Activated CD4-positive, alpha-beta T cell treated with anti-CD3 and anti-CD28 coated beads for 1 hour (primary cell): ENCODE measurements at places on chromosomes 2 and 18.

DNA sequence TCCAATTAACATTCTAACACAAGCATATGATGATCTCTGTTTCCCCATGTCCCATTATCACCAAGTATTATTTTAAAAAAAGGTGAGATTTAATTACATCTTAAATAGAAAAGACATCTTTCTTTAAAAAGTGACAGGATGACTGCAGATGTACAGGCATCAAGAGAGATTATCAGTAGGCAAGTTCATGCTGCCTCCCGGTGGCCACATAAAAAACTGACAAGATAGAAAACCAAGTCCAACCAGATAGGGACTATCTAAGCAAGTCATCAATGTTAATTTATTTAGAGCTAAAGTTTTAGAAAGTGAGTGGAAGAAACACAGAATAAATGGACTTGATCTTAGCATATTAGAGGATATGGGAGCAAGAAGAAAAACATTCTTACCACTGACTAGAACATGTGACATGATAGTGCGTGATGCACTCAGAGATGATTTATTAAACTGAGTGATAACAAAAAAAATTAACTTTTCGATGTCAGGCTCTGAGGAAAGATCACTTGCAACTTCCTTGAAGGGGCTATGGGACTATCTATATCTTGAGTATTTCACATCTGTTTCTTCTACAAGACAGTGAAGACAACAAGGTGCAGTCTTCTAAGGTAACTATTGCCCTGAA is 5.4 kb upstream of the TDRD15 start:
- DNase-seq: no peak

DNA sequence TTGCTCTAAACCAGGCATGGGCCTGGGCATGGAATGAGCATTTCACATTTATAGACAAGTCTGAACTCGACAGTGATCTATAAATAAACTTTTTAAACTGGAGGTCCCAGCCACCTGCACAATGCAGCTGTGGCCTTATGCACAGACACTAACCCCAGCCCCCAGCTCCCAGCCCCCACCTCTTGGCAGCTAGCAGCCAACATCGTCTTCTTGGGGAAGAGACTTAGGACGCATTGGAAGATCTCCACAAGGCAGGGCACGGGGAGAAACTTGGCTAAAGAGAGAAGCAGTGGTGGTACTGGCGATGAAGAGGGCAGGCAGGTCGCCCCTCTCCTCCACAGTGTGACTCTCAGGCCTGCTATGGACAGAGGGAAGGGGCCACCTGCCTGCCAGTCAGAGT is 213.2 kb downstream of the ANAPC1 start:
- no peak for DNase-seq

GRCh38 chr18:30177056-30177455 is 865.5 kb downstream of the DSC3 start:
- no peak for DNase-seq

- no peak for DNase-seq
These were observed 120.9 kb upstream of the ITGB6 start for GRCh38 chr2:160321006-160321405.

- DNase-seq: no peak
These were observed 11.7 kb downstream of the YIPF4 start for GRCh38 chr2:32289165-32289999.

DNA sequence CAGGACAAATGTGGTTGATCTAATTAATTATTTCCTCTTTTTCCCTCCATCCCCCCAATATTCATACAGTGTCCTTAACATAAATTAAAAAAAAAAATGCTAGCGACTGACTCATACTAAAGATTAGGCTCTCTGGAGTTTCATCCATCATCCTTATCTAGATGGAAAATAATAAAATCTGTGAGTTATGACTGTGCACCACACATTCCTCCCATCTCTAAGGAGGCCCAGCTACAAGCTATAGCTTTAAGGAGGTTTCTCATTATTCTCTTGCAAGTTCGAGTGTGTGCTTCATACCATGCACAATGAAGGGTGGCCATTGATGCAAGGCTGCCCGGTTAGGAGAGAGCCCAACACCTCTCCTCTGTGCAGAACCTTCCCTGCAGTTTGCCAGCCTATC is 77.3 kb downstream of the XDH start:
- DNase-seq: no peak

DNA sequence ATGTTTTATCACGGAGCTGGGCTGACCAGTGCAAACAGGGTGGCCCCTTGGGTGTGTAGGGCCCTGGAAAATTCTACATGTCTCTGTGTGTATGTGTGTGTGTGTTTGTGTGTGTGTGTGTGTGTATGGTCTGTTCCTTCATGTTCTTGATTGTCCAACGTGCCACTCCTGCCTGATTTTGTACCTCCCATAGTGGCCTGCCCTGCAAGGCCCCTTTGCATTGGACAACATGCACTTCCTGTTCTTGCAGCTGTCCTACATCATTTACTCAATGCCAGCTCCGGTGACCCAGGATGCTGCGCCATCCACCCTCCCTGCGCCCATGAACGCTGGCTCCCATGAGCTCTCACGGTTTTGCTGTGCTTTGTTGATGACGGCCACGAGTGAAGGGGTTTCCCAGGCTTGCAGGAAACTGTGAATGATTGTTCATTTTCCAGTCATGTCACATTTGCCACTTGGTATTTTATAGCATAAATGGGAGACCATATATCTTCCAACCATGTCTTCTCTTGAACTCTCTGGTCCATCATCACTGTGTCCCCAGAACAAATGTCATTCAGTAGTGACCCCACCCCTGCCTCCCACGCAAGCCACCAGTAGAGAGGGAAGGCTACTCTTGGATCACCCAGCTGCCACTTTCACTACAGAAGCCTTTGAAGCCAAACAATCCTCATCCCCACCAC is 69.7 kb upstream of the NCK2 start:
- DNase-seq: no peak

DNA sequence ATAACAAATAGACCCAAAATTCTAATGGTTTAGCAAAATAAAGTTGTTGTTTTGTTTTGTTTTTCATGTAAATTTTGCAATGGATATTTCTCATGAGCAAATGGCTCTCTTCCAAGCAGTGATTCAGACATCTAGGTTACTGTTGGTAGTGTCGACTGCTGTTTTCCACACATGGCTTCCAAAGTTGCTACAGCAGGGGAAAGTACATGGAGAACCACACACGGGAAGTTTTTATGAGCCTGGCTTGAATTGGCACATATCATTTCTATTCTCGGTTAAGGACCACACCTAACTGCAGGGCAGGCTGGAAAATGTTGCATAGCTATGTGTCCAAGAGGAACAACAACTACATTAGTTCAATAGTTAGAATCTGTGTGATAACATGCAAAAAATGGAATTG is 262.1 kb downstream of the GALNT13 start:
- DNase-seq: no peak

DNA sequence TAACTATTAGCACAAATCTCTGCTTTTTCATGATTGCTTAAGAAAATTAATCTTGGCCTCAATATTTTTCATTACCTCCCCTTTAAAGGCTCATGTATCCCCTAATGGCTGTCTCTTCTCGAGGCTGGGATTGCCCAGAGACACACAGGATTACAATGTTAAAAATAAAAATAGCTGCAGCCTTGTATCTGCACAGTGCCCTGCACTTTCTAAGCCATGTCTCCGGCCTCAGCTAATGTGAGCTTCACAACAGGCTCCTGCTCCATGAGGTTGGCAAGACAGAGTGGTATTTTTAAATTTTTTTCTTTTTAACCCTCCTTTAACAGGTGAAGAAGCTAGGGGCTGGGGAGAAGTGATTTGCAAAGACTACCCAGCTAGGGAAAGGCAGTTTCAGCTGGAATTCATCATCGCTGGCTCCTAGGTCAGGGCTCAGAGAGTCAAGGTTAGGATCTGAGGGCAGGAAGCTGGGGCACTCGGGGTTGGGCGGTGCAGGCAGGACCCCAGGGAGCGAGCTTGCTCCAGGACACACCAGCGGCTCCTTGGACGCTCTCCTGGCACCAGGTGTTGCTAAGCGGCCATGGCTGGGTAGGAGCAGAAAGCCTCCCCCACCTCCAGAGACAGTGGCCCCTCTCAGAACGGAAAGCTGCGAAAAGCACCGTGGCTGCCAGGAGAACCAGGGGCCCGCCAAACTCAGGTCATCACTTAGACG is 135.6 kb downstream of the SMAD2 start:
- DNase-seq: no peak

DNA sequence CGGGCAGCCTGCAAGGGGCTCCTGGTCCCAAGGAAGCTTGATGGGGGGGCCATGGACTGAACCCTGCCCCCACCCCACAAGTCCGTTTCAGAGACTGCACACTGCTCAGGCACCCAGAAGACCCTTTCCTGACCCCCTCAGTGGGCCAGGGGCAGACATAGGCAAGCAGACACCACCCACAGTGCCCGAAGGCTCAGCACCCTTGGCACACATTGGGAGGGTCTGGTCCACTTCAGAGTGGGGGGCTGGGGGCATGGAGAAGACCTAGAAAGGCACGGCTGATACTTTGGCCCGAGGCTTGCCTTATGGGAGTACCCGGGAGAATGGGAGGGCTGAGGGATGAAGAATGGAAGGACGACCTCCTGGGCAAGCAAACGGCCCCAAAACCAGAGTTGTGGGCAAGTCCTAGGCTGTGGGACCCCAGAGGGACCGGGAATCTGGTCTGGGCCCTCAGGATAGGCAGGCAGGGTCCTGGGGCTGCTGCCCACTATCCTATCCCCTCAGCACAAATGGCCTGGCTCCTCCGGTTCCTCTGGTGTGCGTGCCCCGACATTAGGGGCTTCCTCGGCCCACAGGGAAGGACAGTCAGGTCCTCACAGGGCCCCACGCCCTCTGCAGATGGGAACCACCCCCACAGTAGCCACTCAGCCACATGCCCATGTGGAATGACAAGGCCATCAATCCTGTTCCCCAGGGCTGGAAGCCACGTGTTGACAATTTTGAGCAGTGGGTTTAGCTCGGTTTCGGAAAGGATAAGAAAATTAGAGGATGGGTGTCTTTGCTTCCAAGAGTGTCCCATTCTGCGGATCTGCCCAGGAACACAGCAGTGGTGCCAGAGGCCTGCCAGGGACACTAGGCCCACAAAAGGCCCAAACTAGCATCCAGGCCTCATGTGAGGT is 15.0 kb upstream of the GPC1 start:
- no peak for DNase-seq

- DNase-seq: no peak
These were observed 950.8 kb upstream of the SLC39A10 start for GRCh38 chr2:194706179-194706578.

- no peak for DNase-seq
These were observed 36.3 kb downstream of the HDHD2 start for GRCh38 chr18:47113796-47114540.

- no peak for DNase-seq
These were observed 14.7 kb upstream of the ITGB6 start for GRCh38 chr2:160214461-160215445.

- no peak for DNase-seq
These were observed 451.1 kb upstream of the NETO1 start for GRCh38 chr18:73318739-73319479.

- DNase-seq: no peak
These were observed 182.7 kb downstream of the RPIA start for GRCh38 chr2:88874063-88874657.

GRCh38 chr2:162994718-162995117 is 156.2 kb upstream of the KCNH7 start:
- DNase-seq: no peak

GRCh38 chr2:198717451-198717850 is 740.3 kb downstream of the SATB2 start:
- no peak for DNase-seq
